ENCODE measurements at places on chromosomes 1 and 21.

DNA sequence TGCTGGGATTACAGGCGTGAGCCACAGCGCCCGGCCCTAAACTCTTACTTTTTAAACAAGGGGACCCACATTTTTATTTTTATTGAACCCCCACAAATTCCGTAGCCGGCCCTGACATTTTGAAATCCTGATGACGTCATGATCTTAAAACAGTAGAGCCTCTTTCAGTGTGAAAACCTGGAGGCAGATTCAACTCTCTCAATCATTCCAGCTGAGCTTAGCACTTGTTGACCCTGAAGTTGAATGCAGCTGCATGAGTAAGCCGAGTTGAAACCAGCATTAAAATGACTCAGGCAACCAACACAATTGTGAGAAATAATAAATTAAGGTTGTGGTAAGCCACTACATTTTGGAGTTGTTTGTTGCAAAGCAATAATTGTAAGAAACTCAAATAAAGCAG is 93.9 kb upstream of the ADGRL4 start:
- DNase-seq, result no peak

DNA sequence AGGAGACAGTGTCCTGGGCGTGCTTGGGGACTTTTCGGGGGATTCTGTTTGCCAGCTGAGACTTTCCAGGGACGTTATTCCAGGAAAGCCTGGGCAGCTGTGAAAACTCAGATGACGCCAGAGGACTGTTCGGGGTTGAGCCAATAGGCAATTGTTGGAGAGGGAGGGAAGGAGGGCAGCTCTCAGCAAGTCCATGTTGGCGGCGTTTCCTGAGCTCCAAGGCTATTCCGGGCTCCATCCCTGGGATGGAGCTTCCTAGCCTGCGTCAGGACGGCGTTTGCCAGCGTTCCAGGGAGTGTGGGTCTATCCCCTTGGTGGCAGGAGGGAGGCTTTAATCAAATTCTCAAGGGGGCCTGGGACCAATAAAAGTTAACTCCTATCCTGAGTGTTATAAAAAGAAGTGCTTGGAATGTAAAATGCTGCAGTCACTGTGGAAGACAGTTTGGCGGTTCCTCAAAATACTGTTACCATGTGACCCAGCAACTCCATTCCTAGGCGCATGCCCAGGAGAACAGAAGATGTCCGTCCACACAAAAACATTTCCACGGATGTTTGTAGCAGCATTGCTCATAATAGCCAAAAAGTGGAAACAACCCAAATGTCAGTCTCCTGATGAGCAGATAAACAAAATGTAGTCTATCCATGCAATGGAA is 15.2 kb downstream of the SLC27A3 start:
- DNase-seq, result peak; percentile 93

GRCh38 chr1:20281801-20282200 is 8.9 kb upstream of the VWA5B1 start:
- no peak for DNase-seq

DNA sequence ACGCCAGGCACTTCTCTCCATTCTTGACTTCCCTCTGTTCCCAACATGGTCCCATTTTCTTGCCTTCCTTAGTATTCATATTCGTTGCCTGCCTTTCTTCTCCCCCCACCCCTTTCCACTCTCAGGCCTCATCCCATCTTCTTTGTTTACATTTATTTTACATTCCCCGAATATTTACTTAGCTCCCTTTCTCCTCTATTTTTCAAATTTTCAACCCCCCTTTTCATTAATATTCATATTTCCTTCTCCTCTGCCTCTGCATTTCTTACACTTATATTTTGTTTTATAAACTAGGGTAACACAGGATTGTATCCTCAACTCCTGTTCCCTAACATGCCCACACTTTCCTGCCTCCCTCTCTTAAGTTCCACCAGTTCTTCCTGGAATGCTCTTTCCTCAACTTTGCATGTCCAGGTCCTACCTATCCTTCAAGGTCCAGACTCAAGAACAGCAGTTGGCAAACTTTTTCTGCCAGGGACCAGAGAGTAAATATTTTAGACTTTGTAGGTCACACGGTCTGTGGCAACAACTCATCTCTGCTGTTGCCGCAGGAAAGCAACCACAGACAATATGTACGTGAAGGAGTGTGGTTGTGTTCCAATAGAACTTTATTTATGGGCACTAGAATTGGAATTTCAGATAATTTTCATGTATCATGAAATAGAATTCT is 29.8 kb upstream of the A3GALT2 start:
- DNase-seq, result no peak

DNA sequence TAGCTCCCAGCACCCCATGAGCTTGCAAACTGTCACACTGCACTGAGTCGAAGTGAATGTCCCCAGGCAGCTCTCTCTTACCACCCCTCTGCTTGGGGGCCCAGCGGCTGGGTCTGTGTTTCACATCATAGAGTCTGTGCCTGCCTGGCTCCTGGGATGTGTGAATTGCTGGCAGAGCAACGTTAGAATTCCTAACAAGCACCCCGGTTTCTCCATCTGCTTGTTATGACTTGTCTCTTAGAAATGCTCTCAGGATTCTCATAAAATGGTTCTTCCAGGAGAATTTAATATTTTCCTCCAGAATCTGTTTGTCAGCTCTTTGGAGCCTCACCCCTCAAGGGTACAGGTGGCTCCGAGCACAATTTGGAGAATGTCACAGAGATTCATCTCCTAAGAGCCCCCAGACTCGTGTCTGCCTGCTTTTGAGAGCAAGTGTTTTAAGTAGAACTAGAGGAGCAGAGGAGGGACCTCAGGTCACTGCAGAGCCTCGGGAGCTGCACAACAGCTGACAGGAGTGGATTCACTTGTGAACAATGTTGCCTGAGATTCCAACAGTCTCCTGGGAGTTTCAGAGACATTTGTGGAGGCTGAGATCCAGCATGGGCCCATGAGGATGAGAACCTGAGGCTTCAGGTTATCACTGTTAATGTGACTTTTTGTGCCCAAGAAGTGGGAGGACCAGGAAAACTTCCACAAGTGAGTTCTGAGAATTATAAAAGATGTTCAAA is 131.5 kb downstream of the KCNJ6 start:
- DNase-seq, result no peak

DNA sequence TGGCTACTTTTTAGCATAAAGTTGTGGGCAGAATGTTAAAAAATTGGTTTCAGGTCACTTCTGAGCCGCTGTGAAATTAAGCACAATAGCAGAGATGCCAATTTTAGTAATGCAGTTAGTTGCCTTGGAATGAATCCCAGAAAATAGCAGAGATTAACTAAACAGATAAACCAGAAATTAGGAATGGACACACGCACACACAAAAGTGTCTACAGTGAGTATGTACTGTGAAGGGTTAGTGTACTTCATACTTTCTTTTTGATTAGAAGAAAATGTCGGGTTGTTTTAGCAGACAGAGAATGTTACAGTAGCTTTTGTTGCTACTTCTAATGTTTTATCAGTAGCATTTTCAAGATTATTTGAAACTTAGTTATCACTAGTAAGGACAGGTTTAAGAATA is 106.7 kb downstream of the LEPR start:
- no peak for DNase-seq

DNA sequence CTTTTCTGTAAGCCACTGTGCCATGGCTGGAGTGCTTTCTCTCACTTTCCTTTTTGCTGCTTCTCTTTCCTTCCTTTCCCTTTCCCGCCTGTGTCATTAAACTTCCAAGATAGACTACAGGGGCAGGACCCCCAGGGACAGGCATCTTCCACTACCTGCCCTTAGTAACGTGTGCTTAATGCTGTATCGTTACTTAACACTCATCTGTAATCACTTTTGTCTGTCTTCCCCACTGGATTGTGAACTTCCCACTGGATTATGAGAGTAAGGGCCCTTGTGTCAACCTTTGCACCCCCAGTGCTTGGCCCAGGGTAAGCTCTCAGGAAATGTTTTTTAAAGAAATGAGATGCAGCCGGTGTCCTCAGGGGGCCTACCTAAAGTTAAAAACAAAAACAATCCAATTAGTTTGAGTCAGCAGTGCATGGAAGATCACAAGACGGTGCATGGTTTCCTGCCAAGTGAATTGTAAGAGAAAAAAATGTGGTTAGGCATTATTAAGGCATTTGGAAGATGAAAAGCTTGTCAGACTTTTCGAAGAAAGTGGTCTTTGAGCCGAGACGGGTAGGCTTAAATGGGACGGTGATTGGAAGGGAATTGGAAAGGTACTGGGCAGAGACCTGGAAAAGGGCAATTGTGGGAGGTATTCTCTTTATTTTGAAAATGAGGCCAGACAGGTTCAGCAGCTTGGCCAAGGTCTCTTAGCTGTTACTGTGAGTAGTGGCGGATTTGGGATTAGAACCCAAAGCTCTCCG is 958 bp downstream of the LYPLAL1 start:
- DNase-seq, result peak; percentile 38

- no peak for DNase-seq
These were observed 2.2 kb downstream of the TMEM35B start for GRCh38 chr1:34982820-34983376.

DNA sequence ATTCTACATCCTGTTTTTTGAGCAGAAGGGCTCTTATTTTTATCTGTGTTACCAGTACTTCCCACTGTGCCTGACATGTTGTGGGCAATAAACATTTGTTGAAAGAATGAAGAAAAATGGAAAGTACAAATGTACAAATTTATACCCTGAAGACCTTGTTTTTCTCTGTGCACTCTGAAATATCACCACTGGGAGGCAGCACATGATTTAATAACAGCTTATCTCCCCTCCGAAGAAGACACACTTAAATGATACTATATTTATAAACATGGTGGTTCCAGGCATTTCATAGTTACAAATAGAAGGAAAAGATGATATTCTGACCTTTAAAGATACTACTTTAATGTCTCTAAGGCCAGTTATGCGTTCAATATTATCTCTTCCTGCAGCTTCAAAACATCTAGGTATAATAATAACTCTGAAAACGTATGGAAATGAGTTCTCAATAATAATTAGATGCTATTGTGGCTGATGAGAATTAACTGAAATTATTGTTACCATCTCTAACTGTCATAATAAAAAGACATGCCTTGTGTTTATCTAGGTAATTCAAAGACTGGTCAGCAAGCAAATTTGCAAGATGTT is 12.8 kb downstream of the DYNLT5 start:
- peak; percentile 36 for DNase-seq

GRCh38 chr1:30976143-30976542 is 67.6 kb upstream of the SDC3 start:
- DNase-seq, result no peak

GRCh38 chr1:21815724-21816321 is 3.8 kb downstream of the LDLRAD2 start:
- peak; percentile 78 for DNase-seq
